Dermis blood vessel endothelial cell (primary cell): ENCODE measurements at places on chromosomes 7 and 10. TPM values are rescaled to one million over a fixed set of nuclear protein-coding genes. Genes with fewer than 3 reads are reported as not detected.

GRCh38 chr10:72264536-72264935, 9.2 kb upstream of the DDIT4 start:
- no peak for DNase-seq

- DNase-seq = no peak
These were observed 4.8 kb downstream of the IDI1 start for GRCh38 chr10:1044146-1044545.

- no peak for DNase-seq
These were observed 85.2 kb downstream of the ADARB2 start for GRCh38 chr10:1652151-1652550.

Gene SPDYE6
- total RNA-seq = not detected in 2 replicates

Gene RBM28
- 14.6 and 26.9 TPM in 2 replicates for total RNA-seq
